Hematopoietic multipotent progenitor cell treated with erythropoietin and hydrocortisone succinate and interleukin-3 and kit ligand, for 4 days (in vitro differentiated cells): ENCODE measurements at places on chromosomes 11 and 22.

GRCh38 chr22:38465673-38466490 lies 2.0 kb upstream of the KDELR3 start:
- no peak for DNase-seq

GRCh38 chr11:2883979-2884815 lies 1.4 kb downstream of the CDKN1C start:
- DNase-seq = peak; percentile 30

GRCh38 chr11:8810540-8811301 lies 100.3 kb upstream of the AKIP1 start:
- peak; percentile 63 for DNase-seq

GRCh38 chr11:90254065-90254464 lies 31.2 kb upstream of the CHORDC1 start:
- DNase-seq = no peak

DNA sequence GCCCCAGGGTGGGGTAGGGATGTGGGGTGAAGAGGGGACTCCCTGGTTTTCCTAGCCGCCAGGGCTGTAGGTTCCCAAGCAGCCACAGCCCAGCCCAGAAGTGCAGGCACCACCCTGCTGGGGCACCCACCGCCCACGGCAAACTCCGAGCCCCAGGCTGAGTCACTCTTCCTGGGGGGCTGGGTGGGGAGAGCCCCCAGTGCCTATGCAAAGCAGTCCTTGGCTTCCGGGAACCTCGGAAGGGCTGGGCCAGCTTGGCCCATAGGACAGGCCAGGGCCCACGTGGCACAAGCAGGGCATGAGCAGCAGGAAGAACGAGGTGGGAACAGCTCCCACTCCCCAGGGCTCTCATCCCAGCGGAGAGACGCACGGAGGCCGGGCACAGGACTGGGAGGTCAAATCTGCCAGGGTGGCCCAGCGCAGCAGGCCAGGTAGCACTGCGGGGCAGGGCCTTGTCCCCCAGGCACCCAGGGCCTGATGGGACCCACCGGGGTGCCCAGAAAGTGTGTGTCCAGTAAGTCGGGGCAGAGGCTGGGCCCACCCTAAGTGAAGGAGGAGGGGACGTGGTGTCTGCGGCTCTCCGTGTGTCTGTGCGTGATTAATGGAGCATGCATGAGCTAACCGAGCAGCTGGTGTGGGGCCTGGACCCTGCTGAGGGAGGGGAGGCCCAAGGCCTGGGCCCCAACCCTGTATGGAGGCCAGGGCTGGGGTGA lies 4.6 kb upstream of the IL17REL start:
- DNase-seq = no peak

DNA sequence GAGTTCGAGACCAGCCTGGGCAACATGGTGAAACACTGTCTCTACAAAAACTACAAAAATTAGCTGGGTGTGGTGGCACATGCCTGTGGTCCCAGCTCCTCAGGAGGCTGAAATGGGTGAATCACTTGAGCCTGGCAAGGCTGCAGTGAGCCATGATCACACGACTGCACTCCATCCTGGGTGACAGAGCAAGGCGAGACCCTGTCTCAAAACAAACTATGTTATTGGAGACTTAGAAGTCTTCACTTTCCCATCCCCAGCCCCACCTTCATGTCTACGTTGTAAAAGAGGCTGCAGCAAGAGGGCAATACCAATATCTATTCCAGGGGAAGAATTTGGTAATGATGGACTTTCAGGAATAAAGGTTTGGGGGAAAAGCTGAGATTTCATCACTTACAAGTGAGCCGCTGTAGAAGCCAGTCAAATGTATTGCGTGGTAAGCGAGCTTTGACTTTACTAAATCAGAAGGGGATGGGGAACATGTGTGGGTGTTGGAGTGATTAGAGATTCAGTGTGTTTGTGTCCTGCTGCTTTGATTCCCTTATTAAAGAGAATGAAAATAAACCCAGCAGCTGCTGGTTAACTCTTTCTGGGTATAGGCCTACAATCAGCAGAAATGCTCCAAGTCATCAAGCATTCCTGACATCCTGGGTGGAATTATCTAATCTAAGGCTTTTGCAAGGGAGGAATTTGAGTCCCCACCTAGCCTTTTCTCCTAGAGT lies 53.7 kb downstream of the UBASH3B start:
- no peak for DNase-seq

DNA sequence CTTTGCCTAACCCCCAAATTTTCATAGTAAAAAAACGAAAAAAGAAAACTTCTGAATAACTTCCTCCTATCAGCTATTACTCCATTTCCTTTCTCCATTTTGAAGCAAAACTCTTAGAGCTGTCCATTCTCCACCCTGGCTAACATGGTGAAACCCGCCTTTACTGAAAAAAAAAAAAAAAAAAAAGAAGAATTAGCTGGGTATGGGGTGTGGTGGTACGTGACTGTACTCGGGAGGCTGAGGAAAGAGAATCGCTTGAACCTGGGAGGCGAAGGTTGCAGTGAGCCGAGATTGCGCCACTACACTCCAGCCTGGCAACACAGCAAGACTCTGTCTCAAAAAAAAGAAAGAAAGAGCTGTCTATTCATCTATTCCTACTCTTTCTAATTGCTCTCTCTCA lies 11.3 kb upstream of the NXF1 start:
- DNase-seq = peak; percentile 34
